ENCODE measurements at places on chromosomes 16 and 17. TPM values are rescaled to one million over a fixed set of nuclear protein-coding genes. Genes with fewer than 3 reads are reported as not detected.

The C16orf96 gene
- total RNA-seq: not detected

The FOXN1 gene
- total RNA-seq: not detected

The RECQL5 gene
- 34.1 TPM for total RNA-seq

The KRTAP3-1 gene
- total RNA-seq: not detected

DNA sequence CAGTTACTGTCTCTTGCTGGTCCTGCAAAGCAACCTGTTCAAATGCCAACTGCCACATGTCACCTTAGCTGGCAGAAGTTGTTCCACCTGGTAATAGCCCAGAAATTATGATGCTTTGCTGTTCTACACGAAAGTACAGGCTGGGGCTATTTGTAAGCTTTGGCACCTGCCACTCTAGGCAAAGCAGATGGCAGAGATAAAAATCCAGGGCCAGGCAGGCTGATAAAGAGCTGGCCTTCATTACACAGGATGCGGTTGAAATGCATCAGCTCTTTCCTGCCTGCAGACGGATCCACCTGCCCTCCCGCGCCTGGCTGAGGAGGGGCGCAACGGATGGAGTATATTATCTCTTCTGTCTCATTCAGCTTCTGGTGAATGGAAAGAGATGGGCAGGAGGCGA is 29.3 kb upstream of the KDM8 start:
- H3K27me3 ChIP-seq: no peaks in the 10 kb centered on the region
- peaks cover 65% of the 10 kb centered on the region for H3K4me1 ChIP-seq
- peak; percentile 24 for DNase-seq
- peak overlapping the region; percentile 58 for H3K27ac ChIP-seq
- H3K4me3 ChIP-seq: no peak overlapping the region

- no peaks in the 10 kb centered on the region for H3K36me3 ChIP-seq
- no peaks in the 10 kb centered on the region for H3K4me1 ChIP-seq
- H3K4me3 ChIP-seq: no peak overlapping the region
- peaks cover 2% of the 10 kb centered on the region for H3K27me3 ChIP-seq
Observed at GRCh38 chr16:88893127-88893968, 26.9 kb upstream of the PABPN1L start.

- no peaks in the 10 kb centered on the region for H3K27me3 ChIP-seq
- H3K27ac ChIP-seq: no peak overlapping the region
- no peaks in the 10 kb centered on the region for H3K4me1 ChIP-seq
- no peak for DNase-seq
- no peaks in the 10 kb centered on the region for H3K36me3 ChIP-seq
- no peak overlapping the region for H3K4me3 ChIP-seq
Observed at GRCh38 chr16:76346210-76346609, 69.0 kb downstream of the CNTNAP4 start.

DNA sequence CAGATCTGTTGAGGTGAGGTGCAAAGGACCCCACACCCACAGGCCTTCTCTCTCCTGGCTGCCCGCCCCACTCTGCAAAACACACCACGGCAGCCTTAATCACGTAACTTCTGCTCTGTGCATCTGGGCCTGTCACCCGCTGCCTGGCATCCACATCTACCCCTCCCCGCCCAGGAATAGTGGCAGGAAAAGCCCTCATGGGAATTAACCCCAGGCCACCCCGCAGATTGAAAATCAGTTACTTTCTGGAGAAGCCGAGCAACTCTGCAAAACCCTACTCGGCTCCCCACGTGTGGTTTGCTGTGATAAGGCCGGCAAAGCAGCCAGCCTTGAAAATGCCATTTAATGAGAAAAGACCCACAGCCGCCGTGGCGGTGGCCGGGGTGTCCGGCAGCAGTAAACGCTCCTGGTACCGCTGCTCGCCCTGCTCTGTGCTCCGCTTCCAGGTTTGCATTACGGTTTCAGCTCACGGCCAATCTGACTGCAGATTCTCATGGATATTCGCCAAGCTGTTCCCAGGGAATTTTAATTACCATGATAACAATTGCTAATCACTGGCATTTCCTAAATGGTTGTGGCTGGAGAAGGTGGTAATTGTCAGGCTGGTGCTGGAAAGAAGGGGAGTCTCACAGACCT is 78.0 kb upstream of the DOC2B start:
- no peaks in the 10 kb centered on the region for H3K4me1 ChIP-seq
- no peak overlapping the region for H3K27ac ChIP-seq
- no peak overlapping the region for H3K4me3 ChIP-seq
- no peak for DNase-seq
- H3K36me3 ChIP-seq: no peaks in the 10 kb centered on the region

DNA sequence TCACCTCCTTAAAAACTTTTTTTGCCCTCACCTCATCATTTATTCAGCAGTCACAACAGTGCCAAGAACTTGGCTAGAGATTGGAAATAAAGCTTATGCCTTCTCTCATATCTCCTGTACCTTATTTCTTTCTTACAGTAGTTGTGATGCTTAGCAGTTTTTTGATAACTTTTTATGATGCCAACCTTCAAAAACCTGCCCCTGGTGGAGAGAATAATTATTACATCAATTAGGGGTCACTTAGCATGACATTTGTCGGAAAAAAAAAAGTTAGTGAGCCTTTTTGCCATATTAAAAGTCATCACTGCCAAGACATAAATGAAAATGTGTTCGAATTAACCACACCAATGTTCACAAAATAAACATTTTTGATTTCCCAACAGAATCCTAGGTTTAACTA is 296.6 kb downstream of the WWOX start:
- no peaks in the 10 kb centered on the region for H3K36me3 ChIP-seq
- no peak overlapping the region for H3K4me3 ChIP-seq
- no peak overlapping the region for H3K27ac ChIP-seq
- H3K27me3 ChIP-seq: no peaks in the 10 kb centered on the region
- H3K4me1 ChIP-seq: no peaks in the 10 kb centered on the region

Measured in activated T-helper 1 cell treated with anti-CD3 and anti-CD28 coated beads, Interleukin-12 subunit alpha, Interleukin-12 subunit beta, Interleukin-2, Interleukin-4 antibody, amounts not matched to agents 30 ng/mL and 10 ng/mL and 1 ng/mL, durations not matched to agents 14 hours and 24 hours and 36 hours (primary cell).